Nucleus accumbens (tissue), 56 donors: ENCODE measurements at places on chromosomes 1 and 21.

GRCh38 chr1:96144636-96145035, 576.9 kb upstream of the PTBP2 start:
- no peak for DNase-seq

GRCh38 chr1:6256645-6257044, 4.3 kb downstream of the GPR153 start:
- DNase-seq, result no peak

DNA sequence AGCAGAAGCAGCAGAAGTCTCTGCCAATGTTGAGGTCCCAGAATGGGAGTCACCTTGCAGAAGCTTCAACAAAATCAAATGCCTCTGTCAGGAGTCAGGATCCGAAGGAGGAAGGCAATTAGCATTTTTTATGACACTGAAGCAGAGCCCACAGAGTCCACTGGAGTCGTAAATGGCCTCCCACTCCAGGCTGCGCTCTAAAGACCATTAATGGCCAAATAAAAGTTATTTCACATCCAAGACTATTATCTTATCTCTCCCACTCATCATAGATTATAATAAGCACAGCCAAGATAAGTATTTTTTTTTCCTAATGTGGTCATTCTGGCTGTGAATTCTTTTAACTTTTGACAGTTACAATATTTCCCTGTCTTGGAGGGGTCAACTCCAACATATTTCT, 191.1 kb upstream of the C8B start:
- no peak for DNase-seq

DNA sequence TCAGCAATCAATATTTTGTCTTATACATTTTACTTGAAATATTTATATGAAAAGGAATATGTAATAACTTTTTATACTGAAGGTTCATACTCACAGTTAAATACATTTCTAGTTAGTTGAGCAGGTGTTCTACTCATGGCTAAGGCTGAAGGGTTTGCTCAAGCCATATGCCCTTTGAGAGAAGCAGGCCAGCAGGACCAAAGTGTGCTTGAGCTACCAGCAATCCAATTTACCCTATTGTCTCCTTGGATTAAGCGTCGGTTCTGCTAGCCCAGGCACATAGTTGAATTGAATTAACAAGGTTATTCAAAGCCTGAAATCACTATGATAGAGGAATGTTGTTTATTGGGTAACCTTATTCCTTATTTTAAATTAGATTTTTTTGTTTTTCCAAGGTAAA, 151.5 kb upstream of the BACE2 start:
- no peak for DNase-seq

DNA sequence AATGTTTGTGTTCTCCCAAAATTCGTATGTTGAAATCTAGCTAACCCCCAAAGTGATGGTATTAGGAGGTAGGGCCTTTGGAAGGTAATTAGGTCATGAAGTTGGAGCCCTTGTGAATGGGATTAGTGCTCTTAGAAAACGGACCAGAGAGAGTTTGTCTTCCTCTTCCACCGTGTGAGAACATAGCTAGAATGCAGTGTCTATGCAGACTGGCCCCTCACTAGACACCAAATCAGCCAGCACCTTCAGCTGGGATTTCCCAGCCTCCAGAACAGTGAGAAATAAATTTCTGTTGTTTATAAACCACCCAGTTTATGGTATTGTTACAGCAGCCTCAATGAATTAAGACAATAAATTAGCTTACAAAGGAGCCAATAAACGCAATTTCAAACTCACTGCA, 58.0 kb downstream of the KIAA0319L start:
- DNase-seq, result no peak

DNA sequence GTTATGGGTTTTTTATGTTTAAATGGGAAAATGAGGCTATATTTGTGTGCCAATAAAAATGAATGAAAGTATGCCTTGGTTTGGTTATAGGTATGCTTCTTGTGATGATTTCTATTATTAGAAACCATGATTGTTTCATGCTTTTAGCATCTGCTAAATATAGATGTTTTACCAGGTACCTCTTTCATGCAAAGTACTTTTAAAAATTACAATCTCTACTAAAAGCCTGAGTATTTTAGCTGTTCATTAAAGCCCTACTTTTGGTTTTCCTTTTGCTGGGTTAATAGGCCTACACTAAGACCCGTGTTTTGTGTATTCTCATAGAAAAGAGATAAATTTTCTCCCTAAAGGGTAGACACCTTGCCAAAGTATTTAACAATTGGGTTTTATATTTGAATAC, 32.0 kb downstream of the MTF2 start:
- no peak for DNase-seq
